ENCODE measurements at places on chromosomes 2 and 18. TPM values are rescaled to one million over a fixed set of nuclear protein-coding genes. Genes with fewer than 3 reads are reported as not detected.

DNA sequence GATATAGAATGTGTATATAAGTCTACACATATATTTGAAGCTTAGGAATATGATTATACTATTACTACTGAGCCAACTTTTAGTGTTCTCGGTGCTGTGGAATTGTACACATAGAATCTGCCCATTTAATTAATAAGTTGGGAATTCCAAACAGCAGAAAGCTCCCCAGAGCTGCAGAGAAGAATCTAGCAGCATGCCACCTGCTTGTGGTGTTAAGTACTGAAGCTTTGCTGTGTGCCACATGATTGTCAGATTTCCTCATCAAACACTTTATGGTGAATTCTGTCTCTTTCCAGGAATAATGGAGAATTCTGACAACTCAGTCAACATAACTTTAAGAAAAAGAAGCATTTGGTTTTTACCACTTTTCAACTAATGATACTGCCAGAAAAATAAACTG is 117.8 kb downstream of the WDSUB1 start:
- no peak overlapping the region for H3K27ac ChIP-seq
- H3K4me1 ChIP-seq, result no peaks in the 10 kb centered on the region
- DNase-seq, result no peak
- H3K27me3 ChIP-seq, result no peaks in the 10 kb centered on the region

The DUSP2 gene
- total RNA-seq, result 24.5 TPM

DNA sequence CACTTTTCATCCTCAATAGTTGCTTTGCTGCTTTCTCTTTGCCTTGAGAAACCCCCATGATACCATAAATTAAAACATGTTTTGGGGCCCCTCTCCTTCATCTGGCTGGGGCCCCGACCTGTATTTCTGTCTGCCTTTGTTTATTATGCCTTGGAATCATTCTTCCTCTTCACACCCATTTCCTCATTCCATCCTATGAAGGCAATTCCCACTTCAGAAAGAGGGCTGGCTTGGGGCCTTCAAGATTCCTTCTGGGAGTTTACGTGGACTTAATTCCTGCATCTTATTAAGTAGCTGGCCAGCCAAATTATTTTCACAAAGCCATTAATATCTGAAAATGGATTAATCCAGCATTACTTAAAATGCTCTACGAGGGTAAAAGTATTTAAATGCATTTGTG is 6.8 kb upstream of the LRRTM1 start:
- no peak overlapping the region for H3K4me3 ChIP-seq
- no peaks in the 10 kb centered on the region for H3K27me3 ChIP-seq
- H3K27ac ChIP-seq, result no peak overlapping the region
- no peaks in the 10 kb centered on the region for H3K4me1 ChIP-seq
- H3K36me3 ChIP-seq, result no peaks in the 10 kb centered on the region

DNA sequence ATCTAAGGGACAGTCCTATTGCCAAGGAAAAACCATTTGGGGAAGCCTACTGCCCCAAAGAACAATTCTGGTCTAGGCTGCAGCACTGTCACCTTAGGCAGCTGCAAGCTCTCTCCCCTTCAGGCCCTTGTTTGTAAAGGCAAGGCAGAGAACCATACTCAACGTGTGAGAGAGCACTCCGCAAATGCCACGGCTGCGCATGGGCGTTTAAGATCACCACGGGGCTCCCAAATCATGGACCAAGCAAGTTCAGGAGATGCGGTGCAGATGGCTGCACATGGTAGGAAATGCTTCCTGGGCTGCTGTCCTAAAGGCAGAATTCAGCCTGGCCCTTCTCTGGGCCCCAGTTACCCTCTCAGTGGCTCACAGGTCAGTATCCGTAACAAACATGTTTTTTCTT is 15.5 kb downstream of the ERFE start:
- H3K4me3 ChIP-seq, result no peak overlapping the region
- H3K27me3 ChIP-seq, result no peaks in the 10 kb centered on the region
- DNase-seq, result no peak
- peaks cover 55% of the 10 kb centered on the region for H3K36me3 ChIP-seq
- H3K27ac ChIP-seq, result no peak overlapping the region

- no peak for DNase-seq
- H3K4me1 ChIP-seq, result no peaks in the 10 kb centered on the region
- no peak overlapping the region for H3K4me3 ChIP-seq
- no peaks in the 10 kb centered on the region for H3K36me3 ChIP-seq
- no peak overlapping the region for H3K27ac ChIP-seq
Observed at GRCh38 chr2:134104754-134105153, 149.1 kb upstream of the MGAT5 start.

DNA sequence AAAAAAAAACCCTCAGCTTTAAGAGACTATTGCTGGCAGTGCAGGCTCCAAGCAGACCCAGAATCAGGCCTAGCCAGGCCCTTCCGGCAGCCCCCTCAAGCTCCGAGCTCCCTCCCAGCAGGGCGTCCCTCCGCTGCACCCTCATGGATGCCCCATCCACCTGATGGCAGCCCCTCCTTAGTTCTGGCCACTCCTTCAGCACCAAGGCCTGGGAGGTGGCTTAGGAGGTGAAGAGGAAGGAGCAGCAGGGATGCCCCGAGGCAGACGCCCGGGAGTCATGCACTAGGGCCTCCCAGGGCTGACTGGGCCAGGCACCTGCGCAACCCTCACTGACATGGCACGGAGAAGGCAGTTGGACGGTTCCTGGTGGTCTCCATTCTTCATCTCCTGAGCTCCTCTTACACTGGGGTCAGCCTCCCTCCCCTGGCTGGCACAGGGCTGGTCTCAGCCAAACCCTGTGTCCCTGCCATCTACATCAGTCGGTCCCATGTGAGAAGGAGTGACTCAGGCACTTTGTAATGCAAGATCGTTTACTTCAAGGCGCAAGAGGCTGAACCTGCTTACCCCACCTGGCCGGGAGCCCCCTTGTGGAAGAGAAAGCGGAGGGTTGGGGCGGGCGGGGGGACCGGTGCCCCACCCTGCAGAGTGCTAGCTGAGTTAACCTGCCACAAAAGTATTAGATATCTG is 53.5 kb upstream of the ID2 start:
- no peaks in the 10 kb centered on the region for H3K36me3 ChIP-seq
- peak; percentile 75 for DNase-seq
- H3K27ac ChIP-seq, result peak overlapping the region; percentile 91
- peaks cover 67% of the 10 kb centered on the region for H3K4me1 ChIP-seq
- H3K27me3 ChIP-seq, result no peaks in the 10 kb centered on the region
- peak overlapping the region; percentile 36 for H3K4me3 ChIP-seq

The DPYSL5 gene
- 8.4 TPM for total RNA-seq

GRCh38 chr18:23225503-23225902 is 90.2 kb downstream of the CABLES1 start:
- H3K4me1 ChIP-seq, result peaks cover 10% of the 10 kb centered on the region
- H3K36me3 ChIP-seq, result no peaks in the 10 kb centered on the region
- H3K27me3 ChIP-seq, result no peaks in the 10 kb centered on the region
- no peak overlapping the region for H3K27ac ChIP-seq
- DNase-seq, result no peak

DNA sequence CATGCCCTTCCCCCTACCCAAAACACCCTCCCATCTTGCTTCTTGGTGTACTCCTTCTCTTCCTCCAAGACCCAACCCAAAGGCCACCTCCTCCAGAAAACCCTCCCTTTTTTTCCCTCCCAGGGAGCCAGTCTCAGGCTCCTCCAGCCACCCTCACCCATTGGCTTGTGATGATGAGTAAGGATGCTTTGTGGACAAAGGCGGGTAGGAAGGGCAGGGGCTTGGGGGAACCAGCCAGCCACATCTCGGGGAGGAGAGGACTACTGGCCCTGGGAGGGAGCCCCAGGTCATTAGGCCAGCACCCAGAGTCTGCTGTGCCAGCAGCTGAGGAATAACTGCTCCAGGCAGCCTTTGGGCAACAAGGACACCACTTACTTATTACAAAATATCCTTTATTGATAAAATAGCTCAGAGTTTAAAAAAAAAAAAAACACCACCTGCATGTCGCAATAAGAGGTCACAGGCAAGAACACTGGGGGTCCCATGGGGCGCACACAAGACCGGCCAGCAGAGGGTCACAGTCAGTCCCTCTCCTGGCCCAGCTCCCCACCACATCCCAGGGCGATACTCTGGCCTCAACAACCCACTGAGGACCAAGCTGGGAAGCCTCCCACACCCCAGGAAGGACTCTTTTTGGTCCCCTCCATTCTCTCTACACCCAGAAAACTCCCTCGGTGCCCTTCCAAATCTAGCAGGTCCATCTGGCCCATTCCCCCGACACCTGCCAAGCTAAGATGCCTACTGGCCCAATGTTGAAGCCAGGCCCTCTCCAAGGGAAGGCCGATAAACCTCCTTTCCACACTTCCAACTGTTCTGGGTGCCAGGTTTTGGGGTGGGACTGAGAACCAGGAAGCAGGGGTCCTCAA is 3.6 kb downstream of the ADRA2B start:
- H3K36me3 ChIP-seq, result no peaks in the 10 kb centered on the region
- H3K4me1 ChIP-seq, result peaks cover 13% of the 10 kb centered on the region
- H3K27me3 ChIP-seq, result no peaks in the 10 kb centered on the region
- no peak for DNase-seq

The DUSP19 gene
- total RNA-seq, result 2.9 TPM

DNA sequence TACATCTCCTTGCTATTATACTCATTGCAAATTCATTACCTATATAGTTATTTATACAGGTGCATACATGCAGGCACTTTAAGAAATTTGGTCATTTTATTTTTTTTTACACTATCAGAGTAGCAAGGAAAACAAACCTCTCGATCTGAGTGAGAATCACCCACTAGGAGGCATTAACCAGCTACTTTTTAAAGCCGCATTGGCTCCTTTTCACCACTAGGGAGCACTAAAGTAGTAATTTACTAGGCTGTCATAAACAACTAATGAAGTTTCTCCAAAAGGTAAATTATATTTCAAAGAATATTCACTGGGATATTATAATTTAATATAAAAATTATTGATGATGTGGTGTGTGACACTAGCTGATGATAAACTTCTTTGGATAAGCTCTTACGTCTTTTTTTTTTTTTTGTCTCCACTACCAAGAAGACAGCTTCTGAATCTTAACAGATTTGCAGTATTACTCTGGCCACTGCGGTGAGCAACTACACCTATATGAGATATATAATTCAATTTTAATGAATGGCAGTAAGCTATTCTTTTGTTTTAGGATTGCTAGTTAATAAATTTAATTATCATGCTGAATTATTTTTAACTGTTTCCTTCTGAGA is 101.9 kb downstream of the NOL4 start:
- H3K27me3 ChIP-seq, result no peaks in the 10 kb centered on the region
- no peak overlapping the region for H3K27ac ChIP-seq
- H3K4me1 ChIP-seq, result no peaks in the 10 kb centered on the region
- no peaks in the 10 kb centered on the region for H3K36me3 ChIP-seq
- DNase-seq, result peak; percentile 16

The AFF3 gene
- total RNA-seq, result 0.61 TPM

GRCh38 chr2:222959358-222959757 is 92.6 kb upstream of the KCNE4 start:
- H3K27me3 ChIP-seq, result no peaks in the 10 kb centered on the region
- H3K4me1 ChIP-seq, result peaks cover 9% of the 10 kb centered on the region
- DNase-seq, result peak; percentile 55
- H3K36me3 ChIP-seq, result no peaks in the 10 kb centered on the region
- no peak overlapping the region for H3K27ac ChIP-seq

DNA sequence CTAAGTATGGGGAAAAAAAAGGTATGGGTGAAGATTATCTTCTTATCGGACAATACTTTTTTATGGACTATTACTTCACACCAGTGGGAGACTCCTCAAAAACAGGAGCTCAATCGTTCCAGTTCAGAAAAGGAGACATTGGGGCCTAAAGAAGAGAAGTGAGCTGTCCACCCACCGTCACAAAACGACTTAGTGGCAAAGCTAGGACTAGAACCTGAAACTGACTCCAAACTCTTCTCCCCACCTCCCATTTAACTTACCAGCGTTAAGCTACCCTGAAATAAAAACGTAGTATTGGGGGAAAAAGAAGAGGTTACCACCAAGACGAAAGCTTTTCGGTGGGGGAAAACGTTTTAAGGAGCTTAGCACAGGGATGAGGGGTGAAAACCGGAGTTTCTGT is 503 bp downstream of the GTF3C3 start:
- DNase-seq, result no peak
- H3K27me3 ChIP-seq, result no peaks in the 10 kb centered on the region
- peak overlapping the region; percentile 58 for H3K27ac ChIP-seq
- peaks cover 18% of the 10 kb centered on the region for H3K4me1 ChIP-seq
- peak overlapping the region; percentile 99 for H3K4me3 ChIP-seq

DNA sequence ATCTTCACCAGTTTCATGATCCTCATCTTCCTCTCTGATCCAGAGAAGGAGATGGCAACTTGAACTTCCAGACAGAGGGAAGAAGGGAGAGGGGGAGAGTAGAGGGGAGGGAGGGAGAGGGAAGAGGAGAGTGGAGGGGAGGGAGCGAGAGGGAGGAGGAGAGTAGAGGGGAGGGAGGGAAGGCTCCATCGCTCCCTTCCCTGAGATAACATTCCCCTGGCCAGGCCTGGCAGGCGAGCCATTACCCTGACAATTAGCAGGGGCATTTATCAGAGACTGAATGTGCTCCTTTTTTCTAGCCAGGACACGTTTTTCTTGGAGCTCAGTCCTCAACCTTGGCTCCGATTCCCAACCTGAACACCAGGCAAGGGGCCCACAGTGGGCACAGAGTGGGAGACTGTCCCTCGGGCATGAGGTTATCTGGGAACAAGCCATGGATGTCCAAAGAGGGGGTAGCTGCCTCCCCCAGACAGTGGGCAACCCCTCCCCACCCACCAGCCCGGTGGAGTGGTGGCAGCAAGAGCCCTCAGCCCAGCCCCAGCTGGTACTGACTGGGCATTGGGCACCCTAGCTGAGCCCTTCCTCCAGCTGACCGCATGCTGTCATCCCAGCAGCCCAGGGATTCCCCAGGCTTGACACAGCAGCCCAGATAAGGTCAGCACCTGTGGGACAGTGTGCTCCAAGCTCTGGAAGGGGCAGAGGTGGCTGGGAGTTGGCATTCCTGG is 81.8 kb downstream of the TNS1 start:
- DNase-seq, result no peak
- H3K27ac ChIP-seq, result no peak overlapping the region
- no peaks in the 10 kb centered on the region for H3K27me3 ChIP-seq
- no peaks in the 10 kb centered on the region for H3K36me3 ChIP-seq
- H3K4me3 ChIP-seq, result no peak overlapping the region
- peaks cover 10% of the 10 kb centered on the region for H3K4me1 ChIP-seq

DNA sequence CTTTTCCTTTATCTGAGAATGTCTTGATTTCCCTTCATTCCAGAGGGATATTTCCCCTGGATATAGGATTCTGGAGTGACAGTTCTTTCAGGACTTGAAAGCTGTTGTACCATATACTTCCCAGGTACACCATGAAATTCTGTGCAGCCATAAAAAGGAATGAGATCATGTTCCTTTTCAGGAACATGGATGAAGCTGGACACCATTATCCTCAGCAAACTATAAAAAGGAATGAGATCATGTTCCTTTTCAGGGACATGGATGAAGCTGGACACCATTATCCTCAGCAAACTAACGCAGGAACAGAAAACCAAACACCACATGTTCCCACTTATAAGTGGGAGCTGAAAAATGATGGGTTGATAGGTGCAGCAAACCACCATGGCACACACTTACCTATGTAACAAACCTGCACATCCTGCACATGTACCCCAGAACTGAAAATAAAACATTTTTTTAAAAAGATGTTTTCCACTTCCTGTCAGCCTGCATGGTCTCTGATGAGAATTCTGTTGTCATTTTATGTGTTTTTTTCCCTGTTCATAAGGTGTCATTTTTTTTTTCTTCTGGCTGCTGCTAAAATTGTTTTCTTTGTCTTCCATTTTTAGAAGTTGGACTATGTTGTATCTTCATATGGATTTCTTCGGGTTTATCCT is 133.3 kb downstream of the DNAH6 start:
- no peak overlapping the region for H3K4me3 ChIP-seq
- no peaks in the 10 kb centered on the region for H3K36me3 ChIP-seq
- no peak overlapping the region for H3K27ac ChIP-seq
- H3K4me1 ChIP-seq, result no peaks in the 10 kb centered on the region
- DNase-seq, result no peak

GRCh38 chr18:74595431-74595830 is 2.2 kb upstream of the ZNF407 start:
- H3K4me1 ChIP-seq, result peaks cover 12% of the 10 kb centered on the region
- H3K36me3 ChIP-seq, result no peaks in the 10 kb centered on the region
- H3K27me3 ChIP-seq, result no peaks in the 10 kb centered on the region

The MALL gene
- total RNA-seq, result 223 TPM

The GALNT5 gene
- 3.9 TPM for total RNA-seq

The SLC4A5 gene
- 0.91 TPM for total RNA-seq

Data from HCT116 (cell line).